ENCODE measurements at places on chromosomes 16 and 17.
A peak's percentile ranks its signal among the peaks of the same experiment; 100 is the strongest.

GRCh38 chr16:70692130-70692872 is 6.4 kb upstream of the MTSS2 start:
- DNase-seq: no peak

- no peak for DNase-seq
These were observed 20.9 kb upstream of the SYT17 start for GRCh38 chr16:19147126-19147525.

DNA sequence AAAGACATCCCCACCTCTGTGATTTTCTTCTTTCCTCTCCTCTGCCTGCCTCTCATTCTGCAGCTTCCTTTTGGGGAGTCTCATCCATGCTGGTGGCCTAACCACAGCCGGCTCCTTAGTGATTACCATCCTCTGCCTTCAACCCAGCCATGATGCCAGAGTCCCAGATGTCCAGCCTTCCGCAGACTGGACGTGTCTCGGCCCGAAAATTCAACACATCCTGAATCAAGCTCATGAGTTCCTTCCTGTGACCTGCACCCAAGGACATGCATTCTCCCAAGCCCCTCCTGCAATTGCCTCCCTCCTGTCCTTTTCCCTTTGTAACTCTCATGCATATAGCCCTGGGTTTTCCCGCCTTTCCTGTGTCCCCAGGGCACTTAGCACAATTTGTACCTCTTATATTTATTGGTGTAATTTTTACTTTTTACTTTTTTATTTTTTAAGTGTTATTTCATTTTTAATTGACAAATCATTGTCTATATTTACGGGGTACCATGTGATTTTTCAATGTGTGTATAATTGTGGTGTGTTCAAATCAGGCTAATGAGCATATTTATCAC is 1.2 kb upstream of the SLC13A5 start:
- DNase-seq: no peak

DNA sequence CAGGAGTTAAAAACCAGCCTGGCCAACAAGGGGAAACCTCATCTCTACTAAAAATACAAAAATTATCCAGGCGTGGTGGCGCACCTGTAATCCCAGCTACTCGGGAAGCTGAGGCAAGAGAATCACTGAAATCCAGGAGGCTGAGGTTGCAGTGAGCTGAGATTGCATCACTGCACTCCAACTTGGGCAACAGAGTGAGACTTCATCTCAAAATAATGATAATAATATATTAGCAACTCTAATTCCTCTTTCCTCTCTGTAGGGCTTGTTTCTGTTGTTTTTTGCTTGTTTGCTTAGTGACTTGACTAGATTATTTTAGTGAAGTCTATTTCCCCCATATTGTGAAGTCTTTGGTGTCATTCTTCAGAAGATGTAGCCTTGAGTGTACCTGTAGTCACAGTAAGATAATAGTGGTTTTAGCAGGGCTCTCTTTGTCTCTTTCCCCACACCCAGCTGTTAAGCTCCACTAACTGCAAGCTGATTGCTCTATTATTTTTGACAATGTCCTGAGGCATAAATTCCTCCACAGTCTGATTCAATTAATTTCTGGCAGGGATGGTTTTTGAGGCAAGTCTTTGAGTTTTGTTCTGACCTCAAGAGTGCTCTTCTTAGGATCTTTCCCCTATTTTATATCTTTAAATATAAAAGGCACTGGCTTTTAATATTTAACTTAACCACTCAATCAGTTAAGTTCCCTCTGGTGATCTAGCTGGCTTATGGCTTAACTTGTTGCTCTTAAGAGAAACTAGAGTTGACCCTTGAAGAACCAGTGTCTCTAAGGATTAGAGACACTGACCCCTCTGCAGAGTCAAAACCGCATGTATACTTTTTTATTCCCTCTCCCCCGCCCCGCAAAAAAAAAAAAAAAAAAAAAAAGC is 18.6 kb upstream of the TNFSF12 start:
- DNase-seq: no peak

GRCh38 chr17:8126491-8127066 is 2.7 kb upstream of the HES7 start:
- peak; percentile 54 for DNase-seq

- DNase-seq: peak; percentile 48
These were observed 27.9 kb upstream of the C16orf95 start for GRCh38 chr16:87344931-87345631.

DNA sequence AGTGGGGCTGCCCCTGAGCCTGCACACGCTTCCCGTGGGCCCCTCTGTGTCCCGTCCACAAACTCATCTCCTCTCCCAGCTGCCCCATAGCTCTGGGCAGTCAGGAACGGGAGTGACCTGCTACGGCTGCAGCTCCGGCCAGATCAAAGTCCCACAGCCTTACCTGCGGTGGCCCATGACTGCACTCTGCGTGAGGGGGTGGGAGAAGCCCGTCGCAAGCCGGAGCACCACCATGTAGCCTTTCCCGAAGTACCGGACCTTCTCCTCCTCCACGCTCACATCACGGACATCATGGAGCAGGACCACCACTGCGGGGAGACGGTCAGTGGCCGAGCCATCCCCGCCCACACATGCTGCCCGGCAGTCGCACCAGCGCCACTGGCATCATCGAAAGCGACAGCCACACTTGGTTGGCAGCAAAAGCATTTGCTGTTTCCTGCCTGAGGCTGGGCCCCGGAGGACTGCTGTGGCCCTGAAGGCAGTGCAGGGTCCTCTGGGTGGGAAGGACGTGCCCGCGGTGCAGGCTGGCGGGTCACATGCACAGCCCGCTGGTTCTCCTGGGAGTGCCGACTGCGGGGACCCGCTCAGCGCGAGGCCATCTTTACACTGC is 6.2 kb downstream of the CYBC1 start:
- DNase-seq: no peak

- no peak for DNase-seq
These were observed 8.7 kb upstream of the CAPN15 start for GRCh38 chr16:518858-519257.

DNA sequence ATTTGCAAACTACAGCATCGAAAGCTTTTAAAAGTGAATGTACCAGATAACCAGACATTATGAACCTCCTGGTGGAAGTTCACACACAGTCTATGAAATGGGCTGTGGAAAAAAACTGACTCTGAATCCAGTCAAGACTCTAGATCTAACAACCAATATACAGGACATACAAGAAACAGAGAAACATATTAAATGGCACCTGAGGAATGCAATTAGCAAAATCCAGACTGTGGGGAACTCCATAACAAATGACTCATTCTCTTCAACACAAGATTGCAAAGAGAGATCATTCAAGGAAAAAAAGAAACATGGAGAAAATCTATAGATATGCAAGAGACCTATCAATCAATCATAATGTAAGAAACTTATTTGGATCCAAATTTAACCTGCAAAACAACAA is 119.0 kb downstream of the MYO1D start:
- DNase-seq: no peak

Measured in stimulated activated CD4-positive, alpha-beta T cell treated with anti-CD3 and anti-CD28 coated beads, Interleukin-4, amount 100 ng/mL, for 1 hour (primary cell).